GF-D8 (cell line): ENCODE measurements at places on chromosomes 3 and 15.
A peak's percentile ranks its signal among the peaks of the same experiment; 100 is the strongest.

DNA sequence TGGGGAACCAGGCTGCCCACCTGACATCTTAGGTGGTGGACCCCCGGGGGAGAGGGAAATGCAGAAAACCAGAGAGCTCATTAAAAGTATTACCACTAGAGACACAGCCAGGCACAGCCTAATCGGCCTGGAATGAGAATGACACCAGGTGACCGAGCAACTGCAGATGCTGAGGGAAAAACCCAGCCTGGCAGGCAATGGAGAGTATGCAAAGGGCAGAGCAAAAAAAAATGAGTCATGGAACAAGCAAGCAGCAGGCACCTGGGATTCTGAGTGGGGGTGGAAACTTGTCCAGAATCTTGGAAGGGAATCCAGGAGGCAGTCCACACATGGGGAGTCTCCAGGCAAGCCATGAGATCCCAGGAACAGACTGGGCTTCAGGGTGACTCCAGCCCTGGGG is 183.7 kb upstream of the LRRN1 start:
- no peak for DNase-seq

DNA sequence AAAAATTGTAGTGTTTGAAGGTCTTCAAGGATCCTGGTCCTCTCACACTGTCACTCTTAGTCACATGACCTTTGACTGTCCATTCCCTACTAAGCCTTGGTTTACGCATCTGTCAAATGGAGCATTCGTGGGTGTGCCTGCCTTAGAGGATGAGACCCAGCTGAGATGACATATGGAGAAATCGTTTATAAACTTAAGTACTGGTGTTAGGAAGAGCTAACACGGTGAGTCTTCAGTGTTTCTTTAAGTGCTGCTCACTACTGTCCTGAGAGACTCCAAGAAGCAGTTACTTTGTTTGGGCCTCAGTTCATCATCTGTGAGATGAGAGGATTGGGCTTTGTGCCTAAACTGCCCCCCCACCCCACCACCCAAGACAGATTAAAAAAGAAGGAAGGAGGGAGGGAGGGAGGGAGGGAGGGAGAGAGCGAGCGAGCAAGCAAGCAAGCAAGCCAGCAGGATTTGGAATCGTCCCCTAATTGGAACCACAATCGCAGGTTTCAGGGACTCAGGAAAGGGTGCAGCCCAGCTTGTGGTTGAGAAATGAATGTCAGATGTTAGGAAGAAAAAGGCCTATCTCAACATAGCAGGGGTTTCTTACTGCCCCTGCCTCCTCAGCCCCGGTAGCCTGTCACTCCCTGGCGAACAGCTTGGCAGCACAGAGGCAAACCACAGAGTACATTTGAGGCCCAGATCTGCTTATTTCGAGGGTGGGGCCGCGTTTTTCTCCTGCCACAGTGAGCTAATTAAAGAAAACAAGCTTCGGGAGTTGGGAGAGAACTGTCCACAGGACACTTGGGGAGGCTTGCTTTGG is 32.7 kb downstream of the SMAD3 start:
- DNase-seq, result peak; percentile 20

DNA sequence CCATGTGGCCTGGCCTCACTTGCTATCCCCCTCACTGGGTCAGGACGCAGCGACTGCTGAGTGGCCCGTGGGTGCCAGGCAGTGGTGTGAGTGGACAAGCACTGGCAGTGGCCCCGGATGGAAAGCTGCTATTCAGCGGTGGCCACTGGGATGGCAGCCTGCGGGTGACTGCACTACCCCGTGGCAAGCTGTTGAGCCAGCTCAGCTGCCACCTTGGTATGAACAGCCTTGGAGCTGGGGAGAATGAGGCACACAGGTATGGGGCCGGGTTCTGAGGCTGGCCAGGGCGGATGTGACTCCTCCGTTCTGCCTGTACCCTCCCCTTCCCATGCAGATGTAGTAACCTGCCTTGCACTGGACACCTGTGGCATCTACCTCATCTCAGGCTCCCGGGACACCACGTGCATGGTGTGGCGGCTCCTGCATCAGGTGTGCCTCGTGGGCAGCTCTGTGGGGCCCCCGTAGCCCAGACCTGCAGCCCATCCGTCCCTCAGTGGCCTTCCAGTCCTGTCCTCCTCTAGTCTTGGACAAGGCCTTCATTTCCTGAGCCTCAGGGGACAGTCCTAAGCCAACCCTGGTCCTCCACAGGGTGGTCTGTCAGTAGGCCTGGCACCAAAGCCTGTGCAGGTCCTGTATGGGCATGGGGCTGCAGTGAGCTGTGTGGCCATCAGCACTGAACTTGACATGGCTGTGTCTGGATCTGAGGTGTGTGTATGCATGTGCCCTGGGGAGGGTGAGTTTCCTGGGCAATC is 28.2 kb downstream of the NBEAL2 start:
- DNase-seq, result no peak

DNA sequence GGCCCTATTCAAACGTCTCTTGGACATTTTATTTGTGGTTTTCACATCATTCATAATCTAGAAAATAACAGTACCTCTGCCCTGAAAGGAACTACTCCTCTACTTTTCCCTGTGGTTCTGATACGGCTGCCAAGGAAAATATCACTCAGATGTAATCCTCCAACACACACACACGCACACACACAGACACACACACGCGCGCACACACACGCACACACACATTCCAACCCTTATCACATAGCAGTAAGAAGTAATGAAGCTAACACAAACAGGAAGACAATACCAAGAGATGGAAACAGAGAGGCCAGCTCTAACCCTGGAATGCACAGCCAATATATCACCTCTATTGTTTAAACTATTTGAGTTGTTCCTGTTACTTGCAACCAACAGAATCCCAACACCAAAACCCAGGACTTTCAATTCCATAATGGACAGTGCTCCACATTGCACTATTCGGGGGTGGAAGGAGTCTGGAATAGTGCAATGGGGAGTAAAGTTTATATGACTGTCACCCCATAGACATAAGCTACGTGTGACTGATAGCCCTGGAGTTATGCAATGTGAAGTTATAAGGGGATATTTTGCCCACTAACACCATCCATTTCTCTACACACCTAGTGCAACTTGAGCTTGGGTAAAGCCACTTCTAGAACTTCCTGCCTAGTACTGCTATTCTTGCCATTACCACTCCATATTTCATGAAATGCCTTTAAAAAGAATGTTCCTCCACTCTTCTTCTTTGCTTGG is 71.3 kb upstream of the FNDC3B start:
- no peak for DNase-seq

DNA sequence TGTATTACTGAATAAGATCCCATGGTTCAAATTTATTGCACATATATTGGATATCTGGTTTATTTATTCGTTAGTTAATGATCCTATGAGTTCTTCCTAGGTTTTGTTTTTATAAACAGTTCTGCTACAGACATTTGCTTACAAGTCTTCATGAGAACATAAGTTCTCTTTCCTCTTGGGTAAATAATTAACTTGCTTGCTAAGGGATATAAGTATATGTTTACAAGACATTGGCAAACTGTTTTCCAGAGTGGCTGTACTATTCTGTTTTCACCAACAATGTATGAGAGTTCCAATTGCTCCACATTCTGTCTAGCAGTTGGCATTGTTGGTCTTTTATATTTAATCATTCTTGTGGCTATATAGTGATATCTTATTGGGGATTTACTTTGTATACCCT is 341.8 kb upstream of the GBE1 start:
- DNase-seq, result no peak

GRCh38 chr3:192957441-192958021 is 39.9 kb upstream of the MB21D2 start:
- DNase-seq, result peak; percentile 40

DNA sequence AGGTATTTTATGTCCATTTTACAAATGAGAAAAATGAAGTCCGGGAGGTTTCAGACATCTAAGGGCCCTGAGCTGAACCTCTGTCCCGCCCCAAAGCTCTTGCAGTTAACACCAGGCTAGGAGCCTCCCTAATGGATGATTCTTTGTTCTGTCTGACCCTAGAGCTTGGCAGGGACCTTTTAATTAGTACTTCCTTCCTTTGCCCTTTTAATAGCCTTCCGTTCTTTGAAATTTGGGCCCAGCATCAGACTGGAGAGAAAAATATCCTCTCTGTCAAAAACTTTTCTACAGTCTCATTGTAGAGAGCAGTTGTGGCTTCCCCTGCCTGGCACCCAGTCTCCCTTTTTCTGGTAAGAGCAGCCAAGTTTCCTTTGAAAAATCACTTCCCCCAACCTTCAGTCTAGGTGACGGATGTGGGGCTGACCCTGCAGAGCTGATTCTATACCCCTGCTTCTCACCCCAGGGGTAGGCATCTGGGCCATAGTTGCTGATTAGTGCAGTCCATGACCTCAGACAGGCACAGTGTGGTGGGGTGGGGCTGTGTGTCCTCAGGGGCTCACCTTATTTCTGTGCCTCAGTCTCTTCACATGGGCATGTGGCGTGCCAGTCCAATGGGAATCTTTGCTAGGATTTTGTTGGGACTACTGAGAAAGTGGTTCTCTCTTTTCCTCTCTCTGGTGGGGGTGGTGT is 220.4 kb downstream of the ADAMTS9 start:
- DNase-seq, result no peak

GRCh38 chr3:71011565-71012287 is 571.8 kb downstream of the FOXP1 start:
- no peak for DNase-seq

- DNase-seq, result no peak
These were observed 1.7 kb downstream of the DYNC1LI1 start for GRCh38 chr3:32568953-32569352.

DNA sequence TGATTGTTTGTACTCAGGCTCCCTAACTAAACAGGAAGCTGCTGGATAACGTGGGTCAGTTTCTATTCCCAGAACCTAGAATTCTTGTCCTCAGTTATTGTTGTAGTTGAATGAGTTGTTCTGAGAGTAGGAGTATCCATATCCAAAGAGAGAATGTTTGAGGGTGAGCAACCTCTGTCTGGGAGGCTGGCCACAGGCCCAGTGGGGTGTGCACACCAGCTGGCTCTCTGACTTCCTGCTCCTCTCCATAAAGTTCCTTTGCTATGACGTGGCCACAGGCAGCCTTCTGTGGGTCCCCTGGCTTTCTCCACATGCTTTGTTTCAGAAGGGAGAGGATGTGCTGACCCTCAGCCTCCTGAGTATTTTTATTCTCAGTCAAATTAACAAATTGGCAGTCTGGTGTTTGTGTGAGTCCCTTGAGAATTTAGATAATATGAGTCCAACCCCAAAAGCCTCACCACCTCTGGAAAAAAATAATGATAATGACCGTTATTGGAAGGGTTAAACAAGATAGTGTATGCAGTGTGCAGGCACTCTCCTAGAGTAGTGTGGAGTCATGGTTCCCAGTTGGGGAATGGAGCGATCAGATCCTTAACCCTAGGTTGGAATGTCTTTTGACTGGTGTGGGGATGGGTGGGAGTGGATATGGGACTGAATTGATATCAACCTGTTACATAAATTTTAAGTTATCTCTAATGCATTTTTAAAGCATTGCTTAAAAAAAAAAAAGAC is 47.6 kb upstream of the MED12L start:
- no peak for DNase-seq

DNA sequence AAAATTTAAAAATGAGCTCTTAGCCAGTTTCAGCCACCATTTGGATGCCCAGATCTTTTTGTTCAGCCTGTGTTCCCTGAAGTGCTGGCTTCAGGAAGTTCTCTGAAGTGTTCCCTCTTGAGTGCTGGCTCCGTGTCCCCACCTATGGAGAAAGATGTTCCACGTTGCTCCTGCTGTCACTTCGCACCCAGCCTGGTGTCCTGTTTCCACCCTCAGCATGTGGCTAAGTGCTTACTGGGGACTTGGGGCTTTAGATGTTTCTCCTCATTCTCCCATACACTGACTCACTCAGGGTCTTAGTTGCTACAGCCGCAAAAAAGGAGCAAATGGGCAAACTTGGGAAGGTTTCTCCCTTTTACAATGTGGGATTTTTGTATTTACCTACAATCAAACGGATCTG is 16.6 kb downstream of the CHCHD6 start:
- DNase-seq, result no peak

GRCh38 chr3:19917167-19917566 is 16.9 kb downstream of the EFHB start:
- no peak for DNase-seq

DNA sequence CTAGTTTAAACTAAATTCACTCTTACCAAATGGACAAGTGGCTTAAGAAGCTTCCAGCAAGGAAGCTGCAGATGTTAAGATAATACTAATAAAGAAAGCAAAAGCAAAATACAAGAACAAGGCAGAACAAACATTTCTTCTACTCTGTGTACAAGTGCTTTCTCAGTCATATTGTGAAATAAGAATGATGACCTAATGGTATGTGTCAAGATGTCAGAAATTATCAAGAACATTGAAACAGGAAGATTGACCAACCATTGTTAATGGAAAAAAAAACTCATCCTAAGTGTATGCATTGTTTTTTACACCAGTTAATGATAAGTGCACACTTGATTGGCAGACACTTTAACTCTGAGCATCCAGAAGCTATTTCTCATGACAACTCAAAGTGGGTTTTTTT is 65.4 kb upstream of the P2RY1 start:
- DNase-seq, result no peak

GRCh38 chr15:83477172-83477807 is 30.1 kb downstream of the SH3GL3 start:
- no peak for DNase-seq
